ENCODE measurements at places on chromosomes 3 and 15.

- DNase-seq: no peak
Observed at GRCh38 chr15:79045041-79045440, 45.5 kb downstream of the RASGRF1 start.

GRCh38 chr3:31462050-31462569, 70.6 kb upstream of the STT3B start:
- no peak for DNase-seq

GRCh38 chr15:63030101-63030551, 12.4 kb upstream of the TPM1 start:
- peak; percentile 50 for DNase-seq

DNA sequence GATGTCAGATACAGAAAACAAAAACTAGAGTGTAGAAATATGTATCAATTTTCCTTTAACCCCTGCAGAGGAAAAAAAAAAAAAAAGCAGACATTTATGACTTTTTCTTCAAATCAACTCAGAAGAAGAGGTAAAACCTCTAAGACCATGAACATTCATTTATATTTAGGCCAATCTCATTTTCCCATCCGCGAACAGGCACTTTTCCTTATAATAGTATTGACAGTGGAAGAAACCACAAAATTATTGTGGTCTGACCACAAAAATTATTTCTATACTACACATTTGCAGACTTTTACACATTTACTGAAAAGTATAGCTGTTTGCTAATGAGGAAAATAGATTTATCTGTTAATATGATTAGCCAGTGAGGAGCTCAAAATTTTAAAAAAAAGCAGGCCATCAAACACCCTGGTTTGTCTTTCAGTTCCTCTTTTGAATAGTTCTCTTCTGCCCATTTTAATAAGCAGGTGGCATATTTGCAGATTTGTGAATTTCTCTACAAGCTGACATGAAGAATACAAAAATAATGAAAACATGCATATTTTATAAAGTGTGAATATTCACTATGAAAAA, 5.7 kb downstream of the OSBPL11 start:
- no peak for DNase-seq

GRCh38 chr15:51830276-51830806, 888 bp downstream of the TMOD3 start:
- no peak for DNase-seq

GRCh38 chr3:30401971-30402370, 204.4 kb upstream of the TGFBR2 start:
- DNase-seq: no peak

- DNase-seq: no peak
Observed at GRCh38 chr3:8182904-8183303, 318.7 kb upstream of the LMCD1 start.

- DNase-seq: no peak
Observed at GRCh38 chr3:132660811-132661070, 612 bp downstream of the UBA5 start.

- DNase-seq: no peak
Observed at GRCh38 chr3:175316799-175317198, 457.7 kb downstream of the NAALADL2 start.

DNA sequence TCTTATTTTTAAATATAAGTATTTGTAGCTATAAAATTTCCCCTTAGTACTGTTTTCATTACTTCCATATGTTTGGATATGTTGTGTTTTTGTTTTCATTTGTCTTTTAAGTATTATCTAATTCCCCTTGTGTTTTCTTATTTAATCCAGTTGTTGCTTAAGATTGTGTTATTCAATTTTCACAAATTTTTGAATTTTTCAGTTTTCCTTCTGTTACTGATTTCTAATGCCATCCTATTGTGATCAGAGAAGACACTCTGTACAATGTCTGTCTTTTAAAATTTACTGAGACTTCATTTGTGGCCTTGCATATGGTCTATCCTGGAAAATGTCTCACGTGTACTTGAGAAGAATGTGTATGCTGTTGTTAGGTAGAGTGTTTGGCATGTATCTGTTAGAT, 795.6 kb upstream of the CFAP20DC start:
- no peak for DNase-seq

DNA sequence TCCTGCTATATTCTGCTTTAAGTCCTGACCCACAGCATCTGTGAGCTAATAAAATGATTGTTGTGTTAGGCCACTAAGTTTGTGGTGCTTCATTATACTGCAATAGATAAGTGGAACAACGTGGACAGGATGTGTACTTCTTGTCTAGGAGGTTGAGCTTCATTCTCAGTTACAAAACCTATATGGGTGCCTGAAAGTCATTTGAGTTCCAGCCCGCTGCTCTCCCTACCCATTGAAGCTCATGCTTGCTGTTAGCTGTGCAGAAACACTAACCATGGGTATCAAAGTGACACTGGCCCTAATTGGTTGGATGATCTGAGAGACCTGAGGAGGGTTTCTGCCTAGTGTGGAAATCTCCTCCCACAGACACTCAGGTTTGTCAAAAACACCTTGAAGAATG, 357.2 kb downstream of the PDCD6IP start:
- no peak for DNase-seq

DNA sequence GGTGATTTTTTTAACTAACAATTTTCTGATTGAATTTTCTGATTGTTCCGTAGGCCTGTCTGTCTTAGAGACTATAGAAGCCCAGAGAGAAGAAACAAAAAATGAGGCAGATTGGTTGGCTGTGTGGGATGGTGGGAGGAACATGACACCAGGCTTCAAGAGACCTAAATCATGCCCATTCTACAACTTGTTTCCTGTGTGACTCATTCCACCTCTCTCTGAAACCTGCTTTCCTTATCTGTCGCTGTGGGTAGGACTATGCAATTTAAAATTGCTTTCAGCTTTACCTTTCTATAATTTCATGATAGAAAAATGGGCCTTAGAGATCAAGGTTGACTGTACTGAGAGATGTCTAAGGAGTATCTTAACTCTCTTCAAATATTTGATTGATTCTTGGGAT, 44.5 kb downstream of the OXNAD1 start:
- DNase-seq: no peak

DNA sequence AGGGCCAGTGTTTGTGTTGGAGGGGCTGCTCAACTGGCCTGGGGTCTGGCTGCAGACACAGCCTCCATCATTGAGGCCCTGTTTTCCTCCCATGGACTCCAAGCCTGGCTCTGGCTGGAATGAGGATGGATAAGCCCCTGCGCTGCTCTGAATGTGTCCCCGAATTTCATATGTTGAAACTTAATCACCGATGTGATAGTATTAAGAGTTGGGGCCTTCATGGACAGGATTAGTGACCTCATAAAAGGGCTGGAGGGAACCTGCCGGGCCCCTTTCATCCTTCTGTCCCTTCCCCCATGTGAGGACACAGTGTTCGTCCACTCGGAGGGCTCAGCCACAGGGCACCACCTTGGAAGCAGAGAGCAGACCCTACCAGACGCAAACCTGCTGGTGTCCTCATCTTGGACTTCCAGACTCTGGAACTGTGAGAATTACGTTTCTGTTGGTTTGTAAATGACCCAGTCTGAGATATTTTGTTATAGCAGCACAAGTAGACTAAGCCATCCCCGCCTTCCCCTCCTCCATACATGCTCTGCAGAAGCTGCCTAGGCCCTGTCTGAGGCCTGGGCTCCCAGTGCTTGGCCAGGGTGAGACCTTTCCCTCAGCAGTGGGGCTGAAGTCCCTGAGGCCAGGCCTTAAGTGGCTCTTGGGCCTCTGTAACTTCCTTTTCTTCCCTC, 3.8 kb upstream of the LCTL start:
- DNase-seq: no peak

DNA sequence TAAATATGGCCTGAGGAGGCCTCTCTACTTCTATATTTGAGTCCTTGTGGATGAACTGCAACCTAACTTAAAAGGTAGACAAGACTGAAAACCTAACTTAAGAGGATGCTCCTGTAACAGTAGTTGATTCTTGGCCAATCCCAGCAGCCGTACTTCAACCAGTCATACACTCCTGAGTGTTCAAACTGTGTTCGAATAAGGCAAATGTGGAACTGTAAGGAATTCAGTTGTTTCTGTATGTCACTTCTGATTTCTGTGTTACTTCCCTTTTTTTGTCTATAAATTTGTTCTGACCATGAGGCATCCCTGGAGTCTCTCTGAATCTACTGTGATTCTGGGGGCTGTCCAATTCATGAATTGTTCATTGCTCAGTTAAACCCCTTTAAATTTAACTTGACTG, 20.5 kb downstream of the GALK2 start:
- no peak for DNase-seq

GRCh38 chr15:68639926-68640600, 61.3 kb downstream of the CORO2B start:
- no peak for DNase-seq

GRCh38 chr3:35651426-35651825, 12.1 kb downstream of the ARPP21 start:
- DNase-seq: no peak

DNA sequence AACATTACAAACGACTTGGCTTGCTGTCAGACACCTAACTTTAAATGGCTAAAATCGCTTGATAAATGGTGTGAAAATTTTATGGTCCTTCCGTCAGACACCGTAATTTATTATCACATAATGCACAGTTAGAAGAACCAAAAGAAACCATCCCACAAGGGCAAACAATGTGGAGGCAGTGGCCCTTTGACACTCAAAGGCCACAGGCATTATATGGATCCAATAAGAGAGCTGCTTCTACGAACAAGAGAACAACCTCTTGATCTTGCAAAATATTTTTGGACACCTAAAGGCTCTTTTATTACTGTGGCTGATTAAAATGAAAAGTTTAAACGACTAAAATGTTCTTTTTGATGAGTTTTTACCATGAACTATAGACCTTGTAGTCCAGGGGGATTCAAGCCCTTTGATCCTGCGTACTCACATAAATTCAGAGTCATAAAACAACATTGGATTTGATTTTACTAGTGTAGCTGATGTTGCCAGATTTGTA, 202.8 kb downstream of the FMN1 start:
- no peak for DNase-seq

DNA sequence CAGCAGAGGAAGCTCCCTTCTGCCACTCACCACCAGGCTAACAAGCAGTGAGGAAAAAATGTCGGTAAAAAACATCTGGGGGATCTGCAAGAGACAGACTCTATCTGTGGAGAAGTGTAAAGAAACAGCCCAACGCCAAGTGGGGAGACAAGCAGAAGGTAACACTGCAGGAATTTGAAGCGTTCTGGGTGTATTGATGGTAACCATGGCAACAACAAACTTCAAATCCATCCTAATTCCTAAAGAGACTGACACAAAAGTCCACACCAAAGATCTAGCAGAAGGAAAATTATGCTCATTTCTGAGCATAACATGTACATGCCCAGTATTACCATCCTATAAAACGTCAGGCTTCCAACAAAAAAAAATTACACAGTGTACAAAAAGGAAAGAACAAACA, 449.3 kb downstream of the GABRB3 start:
- no peak for DNase-seq

- DNase-seq: no peak
Observed at GRCh38 chr15:80662757-80663553, 32.2 kb upstream of the ABHD17C start.

GRCh38 chr3:13780432-13781176, 99.3 kb downstream of the WNT7A start:
- DNase-seq: no peak

- no peak for DNase-seq
Observed at GRCh38 chr15:59999612-60000112, 4.4 kb upstream of the FOXB1 start.

DNA sequence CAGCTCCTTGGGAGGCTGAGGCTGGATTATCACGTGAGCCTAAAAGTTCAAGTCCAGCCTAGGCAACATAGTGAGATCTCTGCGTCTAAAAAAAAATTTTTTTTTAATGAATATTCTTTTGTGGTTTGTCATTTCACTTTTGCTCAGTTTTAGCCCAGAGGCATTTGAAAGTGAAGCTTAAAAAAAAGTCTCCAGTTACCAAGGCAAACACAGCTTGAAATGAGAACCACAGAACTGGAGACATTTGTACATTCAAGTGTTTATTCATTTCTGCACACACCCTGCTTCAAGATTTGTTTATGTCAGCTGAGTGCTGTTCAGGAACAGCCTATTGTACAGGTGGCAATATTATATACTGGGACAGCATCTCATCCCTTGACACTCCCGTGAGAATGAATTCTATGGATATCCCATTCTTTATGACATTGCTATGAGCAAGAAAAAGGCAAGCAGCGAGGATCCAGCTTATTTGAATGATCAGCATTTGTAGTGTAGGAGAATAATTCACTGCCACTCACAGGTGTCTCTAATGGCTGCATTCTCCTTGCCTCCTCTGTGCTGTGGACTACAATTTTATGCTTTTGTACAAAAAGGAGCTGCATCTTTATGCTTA, 444.8 kb upstream of the GRM7 start:
- DNase-seq: no peak

GRCh38 chr15:37764733-37765191, 169.7 kb upstream of the TMCO5A start:
- DNase-seq: no peak

GRCh38 chr15:89115547-89115946, 27.3 kb downstream of the ABHD2 start:
- no peak for DNase-seq

GRCh38 chr15:34126522-34126921, 24.6 kb downstream of the PGBD4 start:
- DNase-seq: no peak

DNA sequence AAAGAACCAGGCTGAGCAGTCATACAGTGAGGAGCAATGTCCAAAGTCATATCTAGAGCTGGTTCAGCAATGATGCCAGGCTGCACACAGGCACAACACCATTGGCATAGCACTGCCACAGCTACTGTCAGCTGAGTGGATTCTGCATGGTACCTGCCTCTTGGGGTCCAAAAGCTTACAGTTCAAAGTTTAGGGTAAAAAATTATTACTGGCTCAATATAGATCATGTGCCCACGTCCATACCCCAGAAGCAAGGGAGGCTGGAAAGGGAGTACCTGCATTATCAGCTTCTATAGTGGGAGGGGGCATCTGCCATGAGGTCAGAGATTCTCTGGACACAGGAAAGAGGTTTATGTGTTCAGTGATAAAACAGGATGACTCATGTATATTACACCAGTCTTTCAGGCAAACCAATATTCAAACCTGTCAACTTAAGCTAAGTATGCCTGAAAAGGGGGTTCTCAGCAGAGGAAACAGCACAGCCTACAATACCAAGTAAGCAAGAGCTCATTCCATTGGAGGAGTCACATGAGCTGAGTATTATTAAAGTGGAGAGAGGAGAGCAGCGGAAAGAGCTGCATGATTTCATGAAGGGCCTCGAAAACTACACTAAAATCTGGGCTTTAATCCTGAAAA, 99.0 kb downstream of the ANO10 start:
- no peak for DNase-seq

- no peak for DNase-seq
Observed at GRCh38 chr3:76638006-76638405, 401.9 kb upstream of the ROBO2 start.

- DNase-seq: no peak
Observed at GRCh38 chr3:184594371-184595001, 32.9 kb downstream of the EPHB3 start.

Measured in heart left ventricle (tissue), 16 donors.